ENCODE measurements at places on chromosomes 4 and X.
A peak's percentile ranks its signal among the peaks of the same experiment; 100 is the strongest.

DNA sequence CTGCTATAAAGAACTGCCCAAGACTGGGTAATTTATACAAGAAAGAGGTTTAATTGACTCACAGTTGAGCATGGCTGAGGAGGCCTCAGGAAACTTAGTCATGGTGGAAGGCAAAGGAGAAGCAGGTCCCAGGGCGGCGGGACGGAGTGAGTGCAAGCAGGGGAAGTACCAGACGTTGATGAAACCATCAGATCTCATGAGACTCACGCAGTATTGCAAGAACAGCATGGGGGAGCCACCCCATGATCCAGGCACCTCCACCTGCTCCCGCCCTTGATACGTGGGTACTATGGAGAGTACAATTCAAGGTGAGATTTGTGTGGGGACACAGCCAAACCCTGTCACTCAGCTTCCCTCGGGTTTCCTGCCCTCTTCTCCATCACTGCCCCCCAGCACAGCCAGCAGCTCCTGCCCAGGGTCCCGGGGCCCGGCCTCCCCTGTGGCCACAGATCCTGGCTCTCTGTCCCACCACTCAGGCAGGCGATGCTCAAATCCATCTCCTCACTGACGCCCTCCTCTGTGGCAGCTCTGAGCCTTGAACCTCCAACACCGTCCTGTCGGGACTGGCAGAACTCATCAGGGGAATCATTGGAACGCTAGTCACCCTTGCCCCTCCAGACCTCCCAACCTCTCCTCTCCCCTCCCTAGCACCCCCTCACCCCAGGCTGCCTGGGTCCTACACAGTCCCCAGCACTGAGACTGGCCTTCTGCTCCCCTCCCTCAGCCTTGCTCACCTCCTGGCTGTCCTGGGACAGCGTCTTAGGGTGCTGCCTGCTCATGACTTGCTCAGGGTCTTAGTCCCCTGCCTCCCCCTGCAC, 37.6 kb downstream of the FGFRL1 start:
- no peak for DNase-seq

DNA sequence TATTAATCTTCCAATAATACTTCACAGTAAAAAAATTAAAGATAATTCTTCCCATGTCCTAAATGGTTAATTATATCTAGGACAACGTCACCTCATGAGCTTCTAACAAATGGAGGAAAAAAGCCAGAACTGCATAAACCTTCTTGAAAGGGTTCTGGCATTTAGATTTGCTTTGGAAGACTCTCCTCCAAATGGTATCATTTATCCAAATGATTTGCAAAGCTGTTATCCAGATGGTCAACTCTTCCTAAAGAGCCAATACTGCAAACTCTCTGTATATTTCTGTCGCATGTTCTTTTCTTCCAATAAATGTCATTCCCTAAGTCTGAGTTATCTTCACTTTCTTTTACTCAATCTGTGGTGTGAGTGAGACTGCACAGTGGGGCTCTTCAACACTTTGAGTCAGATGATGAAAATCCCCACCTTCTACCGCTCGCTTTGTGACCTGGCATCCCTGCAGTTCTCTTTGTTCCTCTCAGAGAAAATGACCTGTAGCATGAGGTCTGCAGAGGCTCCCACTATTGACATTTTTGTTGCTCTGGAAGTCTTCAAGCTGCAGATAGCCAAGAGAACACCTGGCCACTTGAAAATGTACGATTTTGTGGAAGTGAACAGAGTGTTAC, 52.9 kb downstream of the TMEM150C start:
- DNase-seq = no peak

DNA sequence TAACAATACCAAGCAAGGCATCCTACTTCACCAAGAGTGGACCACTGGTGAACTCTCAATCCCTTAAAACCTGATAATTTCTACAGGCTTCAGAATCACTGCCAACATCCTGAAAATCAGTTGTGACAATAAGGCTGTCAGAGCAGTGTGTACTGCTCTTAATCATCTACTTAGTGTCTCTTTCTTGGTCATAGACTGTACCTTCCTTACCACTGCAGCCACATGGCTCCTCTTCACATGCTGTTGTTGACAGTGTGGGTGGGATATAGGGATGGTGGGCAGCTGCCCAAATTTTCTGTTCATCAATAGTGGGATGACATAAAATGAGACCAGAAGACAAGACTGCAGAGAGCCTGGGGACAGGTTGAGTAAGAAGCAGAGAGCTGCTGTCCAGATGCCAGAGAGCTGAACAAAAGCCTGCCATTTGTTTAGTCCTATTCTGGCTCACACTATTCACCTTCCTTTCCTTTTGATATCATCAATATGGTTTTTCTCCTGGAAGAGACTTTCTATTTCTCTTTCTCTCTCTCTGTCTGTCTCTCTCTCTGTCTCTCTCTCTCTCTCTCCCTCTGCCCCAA, 178.9 kb downstream of the MGST2 start:
- DNase-seq = no peak

GRCh38 chr4:3792813-3793212, 26.6 kb downstream of the ADRA2C start:
- DNase-seq = no peak

DNA sequence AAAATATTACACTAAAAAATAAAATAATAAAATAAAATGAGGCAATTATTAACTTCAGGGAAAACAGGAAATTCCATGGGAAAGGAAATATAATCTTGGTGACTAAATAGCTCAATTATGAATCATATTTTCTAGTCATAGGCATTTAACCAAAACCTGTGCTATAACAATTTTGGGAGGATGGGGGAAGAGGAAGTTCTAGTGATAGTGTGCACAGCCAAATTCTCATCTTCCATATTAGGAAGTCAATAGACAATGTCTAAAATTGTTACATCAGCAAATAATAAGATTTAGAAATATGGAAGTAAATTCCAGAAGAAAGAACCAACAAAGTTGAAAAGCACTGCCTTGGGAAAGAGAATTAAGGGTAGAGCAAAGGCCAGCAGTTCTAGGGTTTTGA, 2.8 kb downstream of the AWAT2 start:
- peak; percentile 82 for DNase-seq

DNA sequence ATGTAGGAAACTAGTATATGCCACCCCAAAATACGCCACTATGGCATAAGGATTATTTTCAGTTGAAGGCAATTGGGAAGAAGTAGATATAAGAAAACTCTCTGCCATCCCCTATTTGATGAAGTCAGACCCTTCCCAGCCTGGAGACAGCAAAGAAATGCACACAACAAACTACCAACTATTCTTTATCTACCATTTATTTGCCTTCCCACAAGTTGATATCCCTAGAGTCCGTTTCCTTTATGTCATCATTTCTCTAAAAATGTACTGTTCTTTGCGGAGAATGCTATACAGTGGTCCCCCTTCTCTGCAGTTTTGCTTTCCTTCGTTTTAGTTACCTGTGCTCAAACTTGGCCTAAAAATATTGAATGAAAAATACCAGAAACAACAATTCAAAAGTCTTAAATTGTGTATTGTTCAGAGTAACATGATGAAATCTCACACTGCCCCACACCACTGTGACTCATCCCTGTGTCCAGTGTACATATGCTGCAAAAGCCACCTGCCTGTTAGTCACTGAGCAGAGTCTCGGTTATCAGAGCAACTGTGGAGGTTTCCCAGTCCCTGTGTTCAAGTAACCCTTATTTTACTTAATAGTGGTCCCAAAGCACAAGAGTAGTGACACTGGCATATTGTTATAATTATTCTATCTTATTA, 152.3 kb downstream of the WDFY3 start:
- peak; percentile 72 for DNase-seq

DNA sequence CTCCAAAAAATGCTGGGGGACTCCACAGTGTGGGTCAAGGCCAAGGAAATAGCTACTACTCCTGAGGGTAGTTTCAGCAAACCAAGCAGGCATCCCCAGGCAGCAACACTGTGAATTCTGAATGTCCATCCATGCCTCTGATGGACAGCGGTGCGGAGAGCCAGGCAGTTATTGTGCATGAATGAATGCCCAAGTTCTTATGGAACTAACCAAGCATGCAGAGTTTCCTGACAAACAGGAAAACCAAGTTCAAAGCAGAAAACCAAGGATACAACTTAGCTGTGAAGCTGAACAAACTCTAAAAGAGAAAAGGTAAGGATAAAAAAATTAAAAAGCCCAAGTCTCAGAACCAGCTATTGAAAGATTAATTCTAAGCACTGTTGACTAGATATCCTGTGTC, 642.6 kb upstream of the HS3ST1 start:
- no peak for DNase-seq

DNA sequence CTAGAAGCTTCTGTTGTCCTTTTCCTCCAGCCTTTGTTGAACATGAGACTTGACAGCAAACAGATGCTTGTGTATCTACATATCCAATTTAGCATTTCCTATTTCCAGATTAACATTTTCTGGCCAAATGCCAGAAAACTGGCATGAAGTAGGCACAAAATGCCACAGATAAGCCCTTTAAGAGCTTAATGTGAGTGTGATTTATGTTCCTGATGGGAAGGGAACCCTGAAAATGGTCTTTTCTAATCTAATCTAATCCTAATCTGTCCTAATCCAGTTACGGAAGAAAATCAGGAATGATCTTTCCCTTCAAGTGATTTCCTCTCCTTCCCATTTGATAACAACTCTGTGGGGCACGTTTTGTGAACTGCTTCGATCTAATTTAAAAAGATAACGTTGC, 133.0 kb upstream of the C1QTNF7 start:
- no peak for DNase-seq

GRCh38 chr4:19171832-19172231, 1079.9 kb upstream of the SLIT2 start:
- no peak for DNase-seq

- DNase-seq = peak; percentile 50
Measured at GRCh38 chr4:20264688-20265087, 13.0 kb downstream of the SLIT2 start.

DNA sequence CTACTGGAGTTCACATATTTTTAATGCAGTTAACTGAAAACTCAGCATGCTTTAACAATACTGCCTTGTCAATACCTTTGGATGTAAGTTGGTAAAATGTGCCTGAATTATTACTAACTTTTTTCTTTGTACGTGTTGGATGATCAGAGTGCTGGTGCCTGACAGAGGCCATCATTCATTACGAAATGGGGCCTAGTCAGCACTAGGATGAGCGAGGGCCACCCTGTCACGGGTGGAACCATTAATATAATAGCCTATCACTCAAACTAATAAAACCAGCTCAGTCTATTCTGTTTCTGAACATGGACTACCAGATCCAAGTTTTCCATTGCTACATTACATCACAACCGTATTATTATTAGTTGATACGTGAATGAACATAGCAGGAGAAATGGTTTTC, 501.7 kb upstream of the TENM3 start:
- DNase-seq = no peak

- no peak for DNase-seq
Measured at GRCh38 chr4:78618436-78618835, 66.9 kb downstream of the ANXA3 start.

DNA sequence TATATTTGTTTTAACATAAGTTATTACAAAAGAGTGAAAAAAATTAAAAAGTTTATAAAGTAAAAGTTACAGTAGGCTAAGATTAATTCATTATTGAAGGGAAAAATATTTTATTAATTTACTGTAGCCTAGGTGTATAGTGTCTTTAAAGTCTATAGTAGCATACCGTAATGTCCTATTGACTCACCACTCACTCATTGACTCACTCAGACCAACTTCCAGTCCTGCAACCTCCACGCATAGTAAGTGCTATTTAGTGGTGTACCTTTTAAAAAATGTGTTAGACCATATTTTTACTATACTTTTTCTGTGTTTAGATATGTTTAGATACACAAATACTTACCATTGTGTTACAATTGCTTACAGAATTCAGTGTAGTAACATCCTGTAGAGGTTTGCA, 841.1 kb downstream of the CENPC start:
- no peak for DNase-seq

DNA sequence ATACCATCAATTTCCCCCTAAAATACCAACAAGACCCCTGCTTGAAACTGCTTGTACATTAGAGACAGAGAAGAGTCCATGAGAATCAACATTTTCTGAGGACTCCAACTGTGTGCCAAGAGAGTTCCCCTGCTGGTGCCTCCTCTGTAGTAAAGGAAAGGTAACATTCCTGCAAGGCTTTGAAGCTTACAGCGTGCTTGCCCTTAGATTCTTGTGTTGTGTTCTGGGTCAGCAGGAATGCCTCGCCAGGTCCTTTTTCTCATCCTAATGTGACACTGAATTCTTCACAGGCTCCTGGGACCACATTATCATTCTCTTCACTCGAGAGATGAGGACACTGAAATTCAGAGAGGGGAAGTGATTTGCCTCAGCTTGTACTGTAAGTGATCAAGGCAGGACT, 9.7 kb upstream of the EOLA2 start:
- no peak for DNase-seq

DNA sequence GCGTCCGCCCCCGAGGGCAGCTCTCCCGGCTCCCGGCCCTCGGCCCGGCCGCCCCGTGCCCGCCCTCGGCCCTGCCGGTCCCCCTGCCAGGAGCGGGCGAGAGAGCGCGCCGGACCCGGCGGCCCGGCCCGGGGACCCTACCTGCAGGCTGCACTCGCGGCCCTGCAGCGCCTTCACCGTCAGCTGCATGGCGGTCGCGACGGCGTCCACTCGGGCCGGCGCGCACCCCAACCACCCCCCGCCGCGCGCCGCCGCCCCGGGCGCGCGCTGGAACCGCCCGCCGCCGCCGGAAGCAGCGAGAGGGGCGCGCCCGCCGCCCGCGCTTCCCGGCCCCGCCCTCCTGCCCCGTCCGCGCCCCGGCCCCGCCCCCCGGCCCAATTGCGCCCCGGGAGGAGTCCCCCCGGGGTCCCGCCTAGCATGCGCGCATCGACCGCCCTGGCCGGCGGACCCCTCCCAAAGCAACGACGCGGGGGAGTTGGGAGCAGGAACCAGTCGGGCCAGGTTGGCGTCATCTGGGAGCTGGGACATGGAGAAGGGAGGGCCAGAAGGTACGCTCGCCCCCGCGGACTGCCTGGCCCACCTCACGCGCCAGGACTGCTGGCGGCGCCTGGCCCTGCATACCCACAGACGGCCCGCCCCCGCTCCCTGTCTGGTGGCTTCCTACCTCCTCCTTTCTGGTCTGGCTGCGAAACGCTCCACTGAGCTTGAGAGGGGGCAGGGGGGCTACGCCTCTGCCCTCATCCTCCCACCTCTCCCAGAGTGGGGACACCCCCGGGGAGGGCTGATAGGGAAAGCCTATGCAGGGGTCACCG, at the start of gene UBL4A:
TSS of gene UBL4A (minus strand) at position 220 of the 812 bp plus-strand sequence. CDS start at position 189, 31 bp downstream.
- DNase-seq = peak; percentile 44

GRCh38 chr4:40846532-40846931, 96.8 kb downstream of the NSUN7 start:
- DNase-seq = no peak

DNA sequence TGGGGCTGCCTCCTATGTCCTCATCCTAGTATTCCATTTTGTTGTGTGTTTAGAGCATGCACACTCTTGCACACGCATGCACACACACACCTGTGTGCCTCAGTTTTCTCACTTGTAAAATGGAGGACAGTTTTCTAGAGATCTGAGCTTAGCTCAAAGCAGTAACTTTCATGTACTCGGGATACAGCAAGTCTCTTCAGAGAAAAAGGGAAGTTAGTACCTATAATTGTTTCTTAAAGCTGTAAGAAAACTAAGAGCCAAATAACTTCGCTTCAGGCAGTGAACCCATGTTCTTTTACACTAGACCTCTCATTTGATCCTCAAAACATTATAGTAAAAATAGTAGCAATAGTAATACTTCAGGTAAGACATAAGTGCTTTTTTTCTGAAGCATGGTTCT, 49.6 kb downstream of the KIT start:
- no peak for DNase-seq

- DNase-seq = no peak
Measured at GRCh38 chr4:13546941-13547484, 2.7 kb upstream of the NKX3-2 start.

- no peak for DNase-seq
Measured at GRCh38 chr4:184389978-184390900, 84.1 kb downstream of the IRF2 start.

- DNase-seq = no peak
Measured at GRCh38 chr4:68132342-68132741, 2.7 kb upstream of the TMPRSS11F start.

- no peak for DNase-seq
Measured at GRCh38 chr4:6497796-6498195, 25.4 kb upstream of the PPP2R2C start.
